ENCODE measurements at places on chromosomes 5 and 9.
A peak's percentile ranks its signal among the peaks of the same experiment; 100 is the strongest.

GRCh38 chr5:66417781-66418180 lies 178.4 kb upstream of the MAST4 start:
- DNase-seq = no peak

GRCh38 chr5:133341915-133342710 lies 270.2 kb downstream of the FSTL4 start:
- DNase-seq = peak; percentile 77

GRCh38 chr5:167731951-167732350 lies 559.5 kb upstream of the WWC1 start:
- no peak for DNase-seq

GRCh38 chr5:145433077-145433476 lies 402.1 kb downstream of the PRELID2 start:
- DNase-seq = no peak

DNA sequence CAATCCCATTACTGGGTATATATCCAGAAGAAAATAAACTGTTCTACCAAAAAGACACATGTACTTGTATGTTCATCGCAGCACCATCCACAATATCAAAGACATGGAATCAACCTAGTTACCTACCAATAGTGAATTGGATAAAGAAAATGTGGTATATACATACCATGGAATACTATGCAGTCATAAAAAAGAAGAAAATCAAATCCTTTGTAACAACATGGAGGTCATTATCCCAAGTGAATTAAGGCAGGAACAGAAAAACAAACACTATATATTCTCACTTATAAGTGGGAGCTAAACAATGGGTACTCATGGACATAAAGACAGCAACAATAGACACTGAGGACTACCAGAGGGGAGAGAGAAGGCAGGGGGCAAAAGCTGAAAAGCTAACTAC lies 67.7 kb downstream of the NR2F1-AS1 start:
- DNase-seq = no peak

- peak; percentile 71 for DNase-seq
Measured at GRCh38 chr5:172091956-172092732, 85.7 kb upstream of the FBXW11 start.

GRCh38 chr5:9858043-9858442 lies 227.9 kb upstream of the TAS2R1 start:
- no peak for DNase-seq

GRCh38 chr9:129958796-129959195 lies 84.2 kb downstream of the FNBP1 start:
- no peak for DNase-seq

- no peak for DNase-seq
Measured at GRCh38 chr9:100473276-100474081, 530 bp downstream of the TMEFF1 start.

GRCh38 chr9:13013991-13014883 lies 239.4 kb downstream of the LURAP1L start:
- DNase-seq = no peak
